Karpas-422 (cell line): ENCODE measurements at places on chromosomes 11 and 22. TPM values are rescaled to one million over a fixed set of nuclear protein-coding genes. Genes with fewer than 3 reads are reported as not detected.

Gene SLC37A2
- 0.22 and 0.41 TPM in 2 replicates for total RNA-seq

Gene DEFB131B
- total RNA-seq = not detected in 2 replicates

Gene DEPDC5
- 19.3 and 40.2 TPM in 2 replicates for total RNA-seq

Gene FIBIN
- total RNA-seq = not detected in 2 replicates

Gene PATZ1
- 65.4 and 87.4 TPM in 2 replicates for total RNA-seq

Gene FJX1
- not detected in 2 replicates for total RNA-seq

Gene CFAP300
- total RNA-seq = not detected in 2 replicates

Gene MN1
- total RNA-seq = 0.07 TPM in 1 of 2 replicates, not detected in the other

Gene CCDC188
- not detected in 2 replicates for total RNA-seq

DNA sequence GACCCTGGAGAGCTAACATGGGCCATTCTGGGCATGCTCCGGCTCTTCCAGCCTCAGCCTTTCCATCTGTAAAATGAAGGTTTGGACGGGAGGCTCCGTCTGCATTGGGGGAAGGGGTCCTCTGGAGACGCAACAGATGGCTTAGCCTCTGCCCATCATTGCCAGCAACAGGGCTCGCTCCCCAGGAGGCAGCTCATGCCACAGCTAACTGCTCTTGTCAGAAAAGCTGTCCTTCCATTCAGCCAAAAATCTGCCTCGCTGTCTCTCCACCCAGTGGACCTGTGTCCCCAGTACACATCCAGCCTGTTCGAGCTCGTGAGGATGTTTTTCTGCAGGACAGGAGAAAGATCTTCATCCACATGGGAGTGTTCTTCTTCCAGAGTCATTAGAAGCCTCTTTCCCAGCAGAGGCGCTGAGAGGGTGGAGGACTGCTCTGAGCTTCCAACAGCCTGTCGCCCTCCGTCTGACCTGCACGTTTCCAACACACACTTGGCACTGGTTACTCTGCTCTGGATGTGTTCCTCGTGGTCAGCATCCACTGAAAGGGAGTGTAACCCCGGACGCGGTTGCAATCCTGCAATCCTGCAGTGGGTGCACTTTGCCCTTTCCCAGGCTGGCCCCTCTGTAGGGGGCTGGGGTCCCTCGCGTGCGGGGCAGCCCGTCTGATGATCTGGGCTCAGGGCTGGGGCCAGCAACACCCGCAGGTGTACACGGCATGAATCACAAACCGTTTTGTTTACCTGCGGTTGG, 1340.9 kb downstream of the TBC1D22A start:
- no peaks in the 10 kb centered on the region for H3K27me3 ChIP-seq
- H3K36me3 ChIP-seq = no peaks in the 10 kb centered on the region
- DNase-seq = no peak
- peak overlapping the region; percentile 96 for H3K27ac ChIP-seq

- peaks cover 24% of the 10 kb centered on the region for H3K36me3 ChIP-seq
- no peaks in the 10 kb centered on the region for H3K27me3 ChIP-seq
- H3K4me3 ChIP-seq = no peak overlapping the region; the same call in 1 of the 2 replicates
- no peak for DNase-seq
- H3K4me1 ChIP-seq = peaks cover 55% of the 10 kb centered on the region
Measured at GRCh38 chr11:6607190-6607795, 3.7 kb downstream of the ILK start.

DNA sequence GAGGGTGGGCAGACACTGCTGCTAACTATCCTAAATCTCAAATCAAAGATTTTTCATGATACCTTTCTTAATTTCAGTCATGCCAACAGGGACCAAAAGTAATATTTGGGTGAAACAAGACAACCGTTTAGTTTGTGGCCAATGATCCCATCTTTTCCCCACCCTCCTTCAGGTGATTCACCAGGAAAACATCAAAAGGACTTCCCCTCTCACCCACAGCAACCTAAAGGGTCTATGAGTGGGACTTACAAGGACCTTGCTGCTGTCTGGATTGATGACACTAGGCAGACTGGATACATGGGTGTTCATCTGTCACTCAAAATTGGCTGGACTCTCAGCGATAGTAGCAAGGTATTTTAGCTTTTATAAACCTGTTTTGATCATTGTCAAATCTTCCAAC, 62.0 kb upstream of the ZC3H12C start:
- H3K36me3 ChIP-seq = no peaks in the 10 kb centered on the region
- H3K4me3 ChIP-seq = no peak overlapping the region
- no peak overlapping the region for H3K27ac ChIP-seq
- 0 out of 2 replicates have a peak, but pooled peaks cover 3% of the 10 kb centered on the region for H3K27me3 ChIP-seq
- no peak for DNase-seq

DNA sequence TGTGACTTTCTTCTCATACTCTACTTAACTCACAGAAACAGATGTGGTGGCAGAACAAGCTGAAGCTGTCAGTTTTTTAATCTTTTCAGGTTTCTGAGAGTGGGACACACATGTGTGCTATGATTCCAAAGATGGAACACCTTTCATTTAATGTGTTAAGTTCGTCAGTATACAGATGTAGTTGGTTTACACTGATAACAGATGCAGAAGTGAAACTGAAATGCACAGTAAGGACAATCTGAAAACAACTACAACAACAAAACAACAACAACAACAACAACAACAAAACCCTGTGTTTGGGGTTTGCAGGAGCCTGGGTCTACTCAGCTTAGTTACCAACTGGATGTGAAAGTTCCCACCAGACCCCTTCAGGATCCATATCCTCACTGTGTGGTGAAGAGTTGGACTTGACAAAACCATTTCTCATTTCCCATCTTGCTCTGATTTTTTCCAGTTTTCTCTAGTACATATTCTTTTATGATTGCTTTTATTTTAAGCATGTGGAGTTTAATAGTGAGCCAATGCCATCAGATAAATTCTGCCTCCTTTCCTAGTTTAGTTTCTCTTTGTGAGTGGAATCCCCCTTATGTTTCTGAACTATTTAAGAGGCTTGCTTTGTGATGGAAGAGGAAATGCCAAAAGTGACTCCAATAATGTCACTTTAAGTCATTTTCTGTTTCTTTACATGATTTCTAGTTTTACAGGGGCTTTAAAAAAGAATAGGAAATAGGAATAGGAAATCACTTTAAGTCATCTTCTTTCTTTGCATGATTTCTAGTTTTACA, 47.8 kb downstream of the ARHGAP42 start:
- H3K4me3 ChIP-seq = no peak overlapping the region
- H3K27ac ChIP-seq = no peak overlapping the region

DNA sequence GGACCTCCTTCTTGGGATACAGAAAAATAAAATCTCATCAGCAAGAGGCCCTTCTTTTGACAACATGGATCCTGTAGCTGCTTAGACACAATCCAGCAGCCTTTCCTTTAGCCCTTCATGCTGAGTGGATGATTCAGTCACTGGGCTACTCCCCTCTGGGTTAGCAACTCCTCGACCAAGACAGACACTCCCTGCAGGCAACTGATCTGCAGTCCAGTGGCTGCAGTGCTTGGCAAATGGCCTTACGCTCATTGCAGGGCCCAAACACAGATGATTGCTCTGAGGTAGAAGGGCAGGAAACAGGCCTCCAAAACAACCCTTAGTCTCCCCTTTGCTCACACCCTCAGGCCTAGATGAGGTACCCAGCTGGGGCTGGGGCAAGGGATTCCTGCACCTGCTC, 73.2 kb upstream of the OPCML start:
- H3K4me1 ChIP-seq = no peaks in the 10 kb centered on the region
- no peak for DNase-seq
- no peak overlapping the region for H3K27ac ChIP-seq
- no peaks in the 10 kb centered on the region for H3K27me3 ChIP-seq
- no peaks in the 10 kb centered on the region for H3K36me3 ChIP-seq
- no peak overlapping the region for H3K4me3 ChIP-seq

DNA sequence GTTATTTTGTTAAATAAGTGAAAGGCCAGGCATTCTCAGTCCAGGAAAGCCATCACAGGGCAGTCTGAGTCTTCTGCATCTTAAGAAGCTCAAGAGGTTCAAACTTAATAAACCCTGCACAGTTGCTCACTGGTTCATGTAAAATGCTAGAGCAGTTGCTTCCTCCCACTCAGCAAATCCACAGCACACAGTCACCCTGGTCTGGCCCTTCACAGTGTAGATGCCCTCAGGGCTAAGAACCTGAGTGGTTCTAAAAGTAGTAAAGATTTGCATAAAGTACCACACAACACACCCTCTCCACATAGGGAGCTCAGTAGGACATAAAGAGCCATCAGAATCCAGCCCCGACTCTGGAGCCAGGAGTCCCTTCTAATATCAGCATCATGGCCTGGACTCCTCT, 58.7 kb downstream of the ZNF280B start:
- H3K4me3 ChIP-seq = no peak overlapping the region
- H3K27ac ChIP-seq = no peak overlapping the region

GRCh38 chr22:37442537-37442936, 15.3 kb upstream of the ELFN2 start:
- peak; percentile 69 for DNase-seq
- H3K27ac ChIP-seq = no peak overlapping the region
- H3K4me1 ChIP-seq = no peaks in the 10 kb centered on the region
- H3K27me3 ChIP-seq = no peaks in the 10 kb centered on the region
- H3K36me3 ChIP-seq = no peaks in the 10 kb centered on the region
- H3K4me3 ChIP-seq = no peak overlapping the region

DNA sequence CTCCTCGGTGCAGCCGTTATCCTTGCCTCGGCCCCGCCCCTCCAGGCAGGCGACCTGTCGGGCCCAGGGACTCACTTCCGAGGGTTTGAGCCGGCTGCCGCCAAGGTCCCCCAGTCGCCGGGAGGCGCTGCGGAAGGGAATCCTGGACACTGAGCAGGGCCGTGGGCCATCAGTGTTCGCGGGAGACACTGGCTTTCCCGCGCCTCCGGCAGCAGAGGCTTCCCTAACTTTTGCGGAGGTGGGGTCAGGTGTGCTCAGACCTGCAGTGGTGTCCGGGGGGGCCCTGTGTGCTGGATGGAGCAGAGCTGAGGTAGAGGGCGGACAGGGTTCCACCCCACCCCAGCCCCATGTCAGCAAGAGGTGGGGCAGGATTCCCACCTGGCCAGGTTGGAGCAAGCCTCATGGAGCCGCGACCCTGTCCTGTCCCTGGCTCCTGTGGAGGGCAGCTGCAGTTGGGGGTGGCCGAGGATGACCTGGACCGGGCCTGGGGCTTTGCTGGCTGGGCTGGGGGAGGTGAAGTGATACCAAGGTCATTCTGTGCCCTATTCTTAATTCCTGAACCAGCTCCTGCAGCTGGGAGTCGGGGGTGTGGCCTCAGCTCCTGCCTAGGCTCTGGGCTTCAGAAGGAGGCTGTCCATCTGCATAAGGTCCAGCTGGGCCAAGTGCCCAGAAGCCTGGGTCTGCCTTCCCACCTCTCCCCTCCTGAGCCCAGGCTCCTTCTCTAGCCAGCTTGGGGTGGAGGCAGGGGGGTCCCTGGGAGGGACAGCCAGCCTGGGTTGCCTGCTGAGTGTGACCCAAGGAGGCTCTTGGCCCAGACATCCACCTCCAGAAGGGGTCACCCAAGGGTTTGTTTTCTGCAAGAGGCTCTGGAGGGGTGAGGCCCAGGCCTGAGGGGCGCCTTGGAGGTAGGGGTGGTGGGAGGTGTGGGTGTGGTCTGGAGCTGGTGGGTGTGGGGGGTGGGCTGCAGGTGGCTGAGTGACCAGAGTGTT, 8.4 kb downstream of the TSPAN4 start:
- no peaks in the 10 kb centered on the region for H3K36me3 ChIP-seq
- peak; percentile 79 for DNase-seq
- no peak overlapping the region for H3K27ac ChIP-seq
- H3K27me3 ChIP-seq = no peaks in the 10 kb centered on the region

GRCh38 chr11:111777094-111778046, 11.2 kb upstream of the PPP2R1B start:
- H3K27me3 ChIP-seq = no peaks in the 10 kb centered on the region
- peaks cover 20% of the 10 kb centered on the region for H3K4me1 ChIP-seq
- DNase-seq = peak; percentile 100
- H3K36me3 ChIP-seq = no peaks in the 10 kb centered on the region

DNA sequence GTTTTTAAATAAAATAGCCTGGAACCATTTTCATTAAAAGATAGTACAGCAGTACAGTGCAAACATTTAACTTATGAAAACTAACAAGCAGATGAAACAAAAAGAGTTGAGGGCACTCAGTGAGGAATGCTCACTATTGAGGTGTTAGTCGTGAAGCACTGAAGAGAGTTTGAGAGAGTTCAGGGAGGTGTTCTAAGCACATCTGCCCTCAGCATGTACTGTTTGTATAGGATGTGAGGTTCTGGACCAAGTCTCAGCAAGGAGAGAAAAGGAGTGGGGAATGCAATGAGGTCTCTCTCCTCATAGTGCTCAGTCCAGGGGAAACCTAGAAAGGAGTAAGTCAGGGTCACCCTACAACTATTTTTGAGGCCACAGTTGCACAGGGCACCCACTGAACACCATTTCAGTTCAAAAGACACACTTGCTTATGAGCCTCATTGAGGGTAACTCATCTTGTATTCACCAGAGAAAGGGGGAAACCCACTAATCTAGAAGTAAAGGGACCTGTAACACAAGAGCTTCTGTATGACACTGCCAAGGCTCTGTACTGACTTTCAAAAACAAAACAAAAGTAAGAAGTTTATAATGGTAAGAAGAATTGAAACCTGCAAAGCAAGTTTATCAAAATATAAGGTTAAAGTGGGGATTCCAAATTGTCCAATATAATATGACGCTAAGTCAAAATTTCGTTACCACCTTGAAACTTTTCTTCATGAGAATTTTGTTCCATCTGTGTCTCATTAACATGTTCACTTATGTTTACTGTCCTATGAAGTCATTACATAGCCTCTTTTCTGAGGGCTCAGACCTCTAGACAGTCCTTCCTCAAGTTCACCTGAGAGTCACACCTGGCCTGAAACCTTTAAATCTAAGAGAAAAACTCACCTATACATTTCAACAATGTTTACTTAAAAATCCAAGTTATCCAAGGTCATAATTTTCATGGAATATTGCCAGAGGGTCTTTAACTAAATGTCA, 275.3 kb downstream of the ETS1 start:
- H3K27me3 ChIP-seq = no peaks in the 10 kb centered on the region
- no peaks in the 10 kb centered on the region for H3K36me3 ChIP-seq
- H3K4me1 ChIP-seq = no peaks in the 10 kb centered on the region
- no peak for DNase-seq

GRCh38 chr22:42990131-42990838, 24.7 kb downstream of the PACSIN2 start:
- peaks cover 22% of the 10 kb centered on the region for H3K4me1 ChIP-seq
- H3K27ac ChIP-seq = no peak overlapping the region
- H3K4me3 ChIP-seq = no peak overlapping the region
- no peaks in the 10 kb centered on the region for H3K36me3 ChIP-seq
- no peak for DNase-seq

- no peak for DNase-seq
- H3K36me3 ChIP-seq = no peaks in the 10 kb centered on the region
- H3K4me3 ChIP-seq = no peak overlapping the region
- no peak overlapping the region for H3K27ac ChIP-seq
- H3K27me3 ChIP-seq = no peaks in the 10 kb centered on the region
- no peaks in the 10 kb centered on the region for H3K4me1 ChIP-seq
Measured at GRCh38 chr11:78737301-78737700, 162.6 kb upstream of the NARS2 start.
